Activated B cell treated with CpG ODN at 0.5 μM for 24 hours (primary cell): ENCODE measurements at places on chromosomes 6 and 20. TPM values are rescaled to one million over a fixed set of nuclear protein-coding genes. Genes with fewer than 3 reads are reported as not detected.

GRCh38 chr20:63126876-63127699 is 88.8 kb downstream of the YTHDF1 start:
- no peaks in the 10 kb centered on the region for H3K36me3 ChIP-seq
- DNase-seq = no peak
- H3K27ac ChIP-seq = no peak overlapping the region
- peaks cover 19% of the 10 kb centered on the region for H3K27me3 ChIP-seq
- no peaks in the 10 kb centered on the region for H3K4me1 ChIP-seq

- no peak for DNase-seq
- no peaks in the 10 kb centered on the region for H3K36me3 ChIP-seq
- H3K27me3 ChIP-seq = no peaks in the 10 kb centered on the region
- no peak overlapping the region for H3K4me3 ChIP-seq
- peaks cover 7% of the 10 kb centered on the region for H3K4me1 ChIP-seq
These were observed 13.8 kb upstream of the TIAM2 start for GRCh38 chr6:154981079-154981870.

- DNase-seq = no peak
- no peaks in the 10 kb centered on the region for H3K27me3 ChIP-seq
- no peaks in the 10 kb centered on the region for H3K4me1 ChIP-seq
- H3K36me3 ChIP-seq = peaks cover 28% of the 10 kb centered on the region
- no peak overlapping the region for H3K27ac ChIP-seq
These were observed 30.3 kb downstream of the HACE1 start for GRCh38 chr6:104829183-104829958.

GRCh38 chr6:131970076-131970859 is 19.1 kb upstream of the CCN2 start:
- no peaks in the 10 kb centered on the region for H3K4me1 ChIP-seq
- DNase-seq = no peak
- H3K4me3 ChIP-seq = no peak overlapping the region
- H3K27ac ChIP-seq = no peak overlapping the region

DNA sequence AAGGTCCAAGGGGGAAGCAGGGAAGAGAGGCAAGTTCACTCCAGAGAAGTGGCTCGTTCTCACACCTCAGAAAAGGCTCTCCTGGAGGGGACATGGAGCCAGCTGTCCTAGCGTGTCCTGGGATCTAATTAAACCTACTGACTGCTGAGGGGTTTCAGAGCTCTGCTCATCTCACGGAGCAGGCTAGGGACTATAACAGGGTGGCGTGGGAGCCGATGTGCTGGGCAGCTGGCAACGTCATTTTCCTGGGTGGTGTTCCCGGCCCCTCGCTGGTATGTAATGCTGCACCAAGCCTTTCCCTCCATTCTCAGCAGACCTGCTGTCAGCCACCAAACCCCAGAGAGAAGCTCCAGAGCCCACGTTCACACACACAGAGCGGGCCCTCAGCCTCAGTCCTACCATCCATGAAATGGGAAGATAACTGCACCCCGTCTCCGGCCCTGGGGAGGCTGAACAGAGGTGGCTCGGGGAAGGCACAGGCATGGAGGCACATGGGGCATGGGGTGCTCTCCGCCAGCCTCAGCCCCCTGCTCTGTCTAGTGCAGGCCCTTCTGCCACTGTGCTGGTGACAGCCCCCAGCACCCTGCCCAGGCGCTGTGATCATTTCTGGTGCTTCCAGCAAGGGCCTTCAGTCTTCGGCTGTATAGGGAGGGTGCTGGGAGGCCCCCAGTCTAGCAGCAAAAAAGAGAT is 1.9 kb downstream of the CST7 start:
- no peak for DNase-seq
- H3K27ac ChIP-seq = no peak overlapping the region
- H3K4me1 ChIP-seq = peaks cover 19% of the 10 kb centered on the region
- H3K4me3 ChIP-seq = no peak overlapping the region
- H3K27me3 ChIP-seq = peaks cover 12% of the 10 kb centered on the region

The FAM162B gene
- not detected in 2 replicates for total RNA-seq

The PCK1 gene
- total RNA-seq = not detected in 2 replicates
